CD4-positive, alpha-beta T cell treated with Interleukin-17A for 1 hour (primary cell): ENCODE measurements at places on chromosomes 16 and 17.

- no peak for DNase-seq
These were observed 67.6 kb upstream of the CACNG5 start for GRCh38 chr17:66767154-66767933.

DNA sequence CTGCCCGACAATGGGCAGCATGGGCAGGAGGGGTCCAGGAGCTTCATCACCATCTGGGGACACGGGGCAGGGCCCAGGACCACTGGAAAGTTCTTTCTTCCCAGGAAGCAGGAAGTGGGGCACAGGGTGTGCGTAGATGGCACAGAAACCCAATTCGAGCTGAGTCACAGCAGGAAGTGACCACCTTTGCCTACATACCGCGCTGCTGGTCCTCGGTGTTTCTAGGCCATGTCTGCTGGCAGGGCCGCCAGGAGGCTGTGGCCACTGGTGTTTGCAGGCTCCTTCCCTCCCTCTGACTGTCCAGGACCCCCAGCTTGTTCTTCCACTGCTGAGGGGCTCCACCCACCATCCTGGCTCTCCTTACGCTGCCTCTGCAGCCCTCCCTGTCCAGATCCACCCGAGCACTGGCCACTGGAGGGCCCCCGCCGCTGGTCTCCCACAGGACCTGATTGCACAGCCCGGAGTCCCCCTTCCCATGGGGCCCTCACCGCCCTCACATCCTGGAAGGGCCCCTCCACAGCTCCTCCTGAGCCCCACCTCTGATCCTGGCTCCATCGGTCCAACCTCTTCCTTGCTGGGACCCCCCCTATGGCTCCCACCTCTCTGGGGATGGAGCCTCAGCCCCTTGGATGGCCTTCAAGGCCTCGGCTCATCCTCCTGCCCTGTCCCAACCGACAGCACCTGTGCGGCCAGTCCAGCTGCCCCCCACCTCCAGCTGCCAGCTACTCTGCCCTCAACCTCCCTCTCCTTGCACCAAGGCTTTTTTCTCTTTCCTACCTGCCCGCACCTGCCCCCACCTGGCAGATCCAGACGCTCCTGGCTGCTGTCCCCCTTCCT is 14.5 kb upstream of the RASD1 start:
- no peak for DNase-seq

DNA sequence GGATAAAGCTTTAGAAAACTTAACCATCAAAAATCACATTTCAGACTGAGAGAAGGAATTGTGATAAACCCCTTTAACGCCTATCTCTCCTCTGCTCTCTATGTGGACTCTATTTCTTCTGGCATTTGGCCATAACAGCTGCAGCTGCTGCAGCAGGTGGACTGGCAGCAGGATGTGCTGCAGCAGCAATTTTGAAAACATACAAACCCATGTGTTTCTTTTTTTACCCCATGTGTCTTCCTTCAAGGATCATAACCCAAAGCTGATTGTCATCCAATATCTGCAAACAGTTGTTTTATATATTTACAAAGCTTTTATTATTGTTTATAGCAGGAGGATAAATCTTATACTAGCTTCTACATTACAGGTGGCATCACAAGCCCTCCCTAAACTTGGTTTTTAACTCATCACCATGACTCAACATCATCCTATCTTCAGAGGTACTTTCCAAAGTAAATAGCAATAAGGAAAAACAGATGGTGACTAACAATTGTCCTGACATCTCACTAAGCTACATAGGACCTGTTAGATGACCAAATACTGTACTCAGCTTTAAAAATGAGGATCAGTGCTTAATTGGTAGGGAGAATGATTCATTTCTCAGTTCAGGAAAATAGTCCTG is 14.5 kb upstream of the KRTAP9-2 start:
- no peak for DNase-seq

DNA sequence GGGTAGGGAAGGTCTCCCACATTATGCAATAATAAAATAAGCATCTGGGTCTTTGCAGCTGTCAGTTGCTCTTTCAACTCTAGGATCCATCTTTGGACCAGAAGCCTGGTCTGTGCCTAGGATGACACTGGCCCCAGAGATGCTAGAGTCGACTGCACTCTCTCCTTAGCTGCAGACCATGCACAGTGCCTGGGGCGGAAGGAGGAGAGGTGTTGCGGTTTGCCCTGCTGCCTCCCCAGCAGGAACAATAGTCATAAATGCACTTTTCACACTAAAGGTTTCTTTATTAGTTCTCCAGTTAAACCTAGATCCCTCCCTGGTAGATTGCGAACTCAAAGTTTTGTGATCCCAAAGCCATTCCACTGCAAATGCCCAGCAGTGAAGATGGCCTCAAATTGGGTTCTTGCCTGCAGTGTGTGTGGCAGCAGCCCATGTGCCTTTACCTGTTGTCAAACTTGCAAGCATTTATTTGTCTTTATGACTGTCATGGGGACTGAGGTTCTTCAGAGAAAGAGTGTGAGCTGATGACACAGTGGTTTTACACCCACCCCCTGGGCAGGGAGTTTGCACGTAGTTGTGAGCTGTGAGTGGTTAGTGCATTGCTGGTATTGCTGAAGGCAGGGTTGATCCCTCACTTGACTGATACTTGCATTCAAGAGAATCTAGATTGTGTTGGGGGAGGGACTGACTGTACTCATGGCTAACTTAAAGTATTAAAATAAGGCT is 10.3 kb downstream of the ATXN1L start:
- DNase-seq: peak; percentile 53

- DNase-seq: no peak
These were observed 9.0 kb downstream of the CBFA2T3 start for GRCh38 chr16:88967830-88968588.

- DNase-seq: no peak
These were observed at the start of gene IRX3 for GRCh38 chr16:54286366-54287130. Gene IRX3 (minus strand): TSS chr16:54286787. CDS start chr16:54286050, 737 bp downstream.

GRCh38 chr17:15261258-15261801 is 3.8 kb downstream of the PMP22 start:
- no peak for DNase-seq

DNA sequence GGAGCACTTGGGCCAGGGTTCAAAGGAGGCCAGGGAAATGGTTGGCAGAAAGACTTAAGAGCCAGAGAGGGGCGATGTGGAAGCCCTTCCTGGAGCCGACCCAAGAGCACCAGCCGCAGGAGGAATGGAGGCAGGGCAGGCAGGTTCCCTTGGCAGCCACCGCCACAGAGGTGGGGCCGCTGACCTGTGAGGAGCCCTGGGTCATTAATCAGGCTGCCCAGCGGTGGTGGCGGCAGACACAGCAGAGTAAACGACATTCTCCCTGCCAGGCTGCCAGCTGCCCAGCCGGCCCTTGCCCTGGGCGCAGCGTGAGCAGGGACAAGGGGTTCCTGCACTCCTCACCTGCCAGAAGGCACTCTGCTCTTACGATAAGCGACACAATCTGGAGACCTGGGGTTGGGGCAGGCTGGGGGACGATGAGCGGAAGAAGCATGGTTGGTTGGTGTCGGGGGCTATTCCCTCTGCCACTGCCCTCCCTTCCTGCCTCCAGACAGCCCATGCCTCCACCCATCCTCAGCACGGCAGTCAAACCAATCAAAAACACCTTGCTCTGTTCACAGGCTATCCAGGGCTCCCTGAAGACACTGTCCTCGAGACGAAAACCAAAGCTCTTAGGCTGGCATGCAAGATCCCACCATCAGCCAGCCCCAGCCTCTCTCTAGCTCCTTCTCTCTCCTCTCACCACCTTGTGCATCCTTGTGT is 40.9 kb downstream of the PLXDC1 start:
- DNase-seq: no peak

DNA sequence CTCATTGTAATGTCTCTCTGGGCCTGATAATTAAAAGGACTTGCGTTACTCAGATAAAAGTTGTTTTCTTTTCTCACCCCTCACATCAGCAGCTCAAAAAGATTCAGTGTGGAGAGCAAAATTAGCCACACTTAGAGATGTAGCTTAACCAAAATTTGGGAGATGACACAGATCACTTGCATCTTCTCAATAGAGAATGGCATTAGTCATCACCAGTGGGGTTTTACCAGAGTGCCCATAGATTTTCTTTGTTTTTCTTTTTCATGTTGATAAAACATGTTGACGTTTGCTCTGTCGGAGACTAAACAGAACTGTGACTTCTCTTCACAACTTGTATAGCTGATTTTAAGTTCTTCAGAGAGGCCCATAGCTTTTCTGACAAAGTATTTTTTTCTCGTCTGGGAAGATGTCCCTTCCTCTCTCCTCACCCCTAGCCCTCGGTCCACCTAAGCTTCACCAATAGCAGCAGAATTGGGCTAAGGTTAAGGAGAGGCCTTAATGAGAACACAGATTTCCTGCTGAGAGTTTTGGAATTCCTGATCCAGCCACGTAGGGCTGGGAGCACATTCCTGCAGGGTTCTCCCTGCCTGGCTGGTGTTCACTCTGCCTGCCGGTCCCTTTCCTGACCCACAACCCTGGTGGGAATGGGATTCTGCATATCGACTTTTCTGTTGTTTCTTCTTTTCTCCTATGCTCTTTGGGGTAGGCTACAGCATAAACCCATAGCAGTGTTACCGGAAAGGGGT is 92.6 kb downstream of the CACNG3 start:
- DNase-seq: no peak

GRCh38 chr17:957856-958421 is 21.6 kb downstream of the NXN start:
- DNase-seq: no peak

DNA sequence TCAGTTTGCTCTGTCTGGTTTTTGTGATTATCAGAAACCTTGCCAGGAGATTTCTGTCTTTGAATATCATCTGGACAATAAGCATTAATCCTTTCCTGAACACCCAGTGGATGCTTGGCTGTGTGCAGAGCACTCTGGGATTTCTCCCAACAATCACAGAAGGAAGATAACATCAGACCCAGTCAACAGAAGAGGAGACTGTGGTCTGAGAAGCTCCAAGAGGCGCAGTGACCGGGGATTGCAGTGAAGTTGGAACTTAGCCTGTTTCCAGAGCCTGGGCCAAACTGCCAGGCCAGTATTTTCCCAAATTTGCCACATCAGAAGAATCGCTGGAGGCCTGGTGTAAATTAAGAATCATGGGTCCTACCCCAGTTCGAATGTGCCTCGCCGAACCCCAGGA is 264.7 kb downstream of the C16orf95 start:
- DNase-seq: no peak

DNA sequence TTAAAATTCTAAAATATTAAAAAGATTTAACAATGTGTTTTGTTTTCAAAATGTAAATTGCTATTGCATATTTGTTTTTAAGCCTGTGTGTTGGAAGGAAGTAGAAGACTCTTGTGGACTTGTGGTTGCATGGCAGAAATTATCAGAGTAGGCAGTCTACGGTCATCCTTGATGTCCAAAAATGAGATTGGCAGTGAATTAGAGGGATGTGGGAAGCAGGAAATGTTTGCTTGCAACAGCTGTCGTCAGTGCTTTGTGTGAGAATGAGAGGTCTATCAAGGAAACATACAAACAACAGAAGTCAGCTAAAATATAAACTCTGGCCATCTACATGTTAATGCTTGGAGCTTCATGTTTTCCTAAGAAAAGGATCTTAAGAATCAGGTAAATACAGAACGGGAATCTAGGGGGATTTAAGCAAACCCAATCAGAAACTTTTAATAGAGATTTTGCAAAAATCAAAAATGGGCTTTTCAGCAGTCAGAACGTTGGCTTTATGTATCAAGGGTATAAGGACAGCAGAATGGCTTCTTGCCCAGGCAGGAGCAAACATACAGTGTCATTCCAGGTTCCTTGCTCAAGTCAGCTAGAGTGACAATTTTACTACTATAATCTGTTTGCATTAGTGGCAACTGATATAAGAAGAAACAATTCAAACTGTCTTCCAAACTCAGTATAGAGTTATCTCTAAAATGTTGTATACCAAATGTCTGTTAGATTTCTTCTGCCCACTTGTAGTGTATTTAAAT is 196.7 kb downstream of the CYB561 start:
- DNase-seq: no peak
